WTC11 (cell line): ENCODE measurements at places on chromosomes 5 and 9.

DNA sequence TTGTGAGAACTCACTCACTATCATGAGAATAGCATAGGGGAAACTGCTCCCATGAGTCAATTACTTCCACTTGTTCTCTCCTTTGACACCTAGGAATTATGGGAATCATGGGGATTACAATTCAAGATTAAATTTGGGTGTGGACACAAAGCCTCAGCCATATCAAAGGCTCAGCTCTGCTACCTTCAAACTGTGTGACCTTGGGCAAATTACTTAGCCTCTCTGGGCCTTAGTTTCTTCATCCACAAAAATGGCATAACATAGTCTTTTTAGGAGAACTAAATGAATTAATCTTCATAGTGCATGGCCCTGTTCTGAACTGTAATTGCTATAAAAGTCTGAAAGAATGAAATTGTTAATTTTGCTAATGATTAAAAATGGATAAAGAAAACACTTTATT lies 18.3 kb upstream of the CARTPT start:
- no peaks in the 10 kb centered on the region for H3K36me3 ChIP-seq
- no peak overlapping the region for H3K27ac ChIP-seq
- H3K27me3 ChIP-seq: peaks cover 2% of the 10 kb centered on the region; the same call in 1 of the 2 replicates

- H3K4me3 ChIP-seq: no peak overlapping the region
- no peak overlapping the region for H3K27ac ChIP-seq
- peaks cover 8% of the 10 kb centered on the region; the same call in 1 of the 2 replicates for H3K4me1 ChIP-seq
Observed at GRCh38 chr5:72347801-72348308, 27.7 kb downstream of the PTCD2 start.

DNA sequence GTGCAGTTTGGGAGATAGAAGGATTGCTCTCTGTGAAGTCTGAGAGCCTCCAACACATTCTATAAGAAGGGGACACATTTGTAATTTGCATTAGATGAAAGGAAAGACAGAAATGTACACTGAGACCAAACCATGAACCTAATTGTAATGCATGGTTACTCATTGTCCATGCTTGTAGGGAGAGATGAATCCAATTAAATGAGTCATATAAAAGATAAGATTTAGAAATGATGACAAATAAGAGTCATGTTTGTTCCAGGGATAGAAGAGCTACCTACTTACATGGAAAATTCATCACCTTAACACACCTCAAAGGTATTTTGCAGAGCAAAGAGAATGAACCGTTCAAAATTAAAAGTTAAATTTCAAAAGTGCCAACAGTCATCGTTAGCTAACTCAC lies 85.1 kb downstream of the FBXL7 start:
- H3K4me1 ChIP-seq: peaks cover 7% of the 10 kb centered on the region
- DNase-seq: no peak
- no peak overlapping the region for H3K27ac ChIP-seq
- H3K4me3 ChIP-seq: no peak overlapping the region
- peaks cover 45% of the 10 kb centered on the region for H3K36me3 ChIP-seq

- no peaks in the 10 kb centered on the region for H3K4me1 ChIP-seq
Observed at GRCh38 chr9:97820373-97820772, 32.7 kb upstream of the FOXE1 start.

DNA sequence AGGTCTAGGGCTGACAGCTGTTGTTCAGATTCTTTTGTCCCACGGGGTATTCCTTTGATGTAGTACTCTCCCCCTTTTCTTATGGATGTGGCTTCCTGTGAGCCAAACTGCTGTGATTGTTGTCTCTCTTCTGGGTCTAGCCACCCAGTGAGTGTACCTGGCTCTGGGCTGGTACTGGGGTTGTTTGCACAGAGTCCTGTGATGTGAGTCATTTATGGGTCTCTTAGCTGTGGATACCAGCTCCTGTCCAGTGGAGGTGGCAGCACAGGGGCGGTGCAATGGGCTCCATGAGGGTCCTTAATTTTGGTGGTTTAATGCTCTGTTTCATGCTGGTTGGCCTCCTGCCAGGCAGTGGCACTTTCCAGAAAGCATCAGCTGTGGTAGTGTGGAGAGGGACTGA lies 161.3 kb downstream of the CAVIN4 start:
- peaks cover 13% of the 10 kb centered on the region for H3K27me3 ChIP-seq
- no peak overlapping the region for H3K27ac ChIP-seq
- no peak overlapping the region for H3K4me3 ChIP-seq
- peaks cover 2% of the 10 kb centered on the region; the same call in 1 of the 2 replicates for H3K36me3 ChIP-seq
- H3K4me1 ChIP-seq: peaks cover 20% of the 10 kb centered on the region

DNA sequence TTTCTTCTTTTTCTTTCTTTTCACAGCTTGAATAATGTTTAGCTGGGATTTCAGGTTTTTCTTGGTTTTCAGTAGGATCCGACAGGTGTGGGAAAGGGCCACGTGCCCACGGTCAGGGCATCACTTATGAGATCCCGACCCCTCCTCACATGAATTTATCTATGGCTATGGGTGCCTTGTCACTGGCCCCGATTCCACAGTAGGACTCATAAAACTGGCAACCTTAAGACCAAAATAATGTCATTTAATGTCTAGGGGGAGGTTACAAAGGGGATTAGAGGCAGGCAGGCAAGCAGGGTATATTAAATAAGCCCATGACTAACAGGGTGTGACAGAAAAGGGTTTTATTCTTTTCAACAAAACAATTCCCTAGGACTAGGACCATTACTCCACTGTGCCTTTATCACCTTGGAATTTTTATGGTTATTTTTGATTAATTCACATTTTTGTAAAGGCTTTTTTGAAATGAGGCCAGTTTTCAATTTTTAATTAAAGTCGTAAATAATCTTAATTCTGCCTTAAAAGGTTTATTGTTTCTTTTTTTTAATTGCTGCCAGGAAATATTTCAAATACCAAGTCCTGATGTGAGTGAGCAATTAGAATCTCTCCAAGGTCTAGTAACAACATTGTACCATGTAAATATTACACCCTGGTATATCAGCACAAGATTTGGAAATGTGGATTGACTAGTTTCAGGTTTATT lies 370.4 kb downstream of the GLIS3 start:
- no peak overlapping the region; the same call in 1 of the 2 replicates for H3K27ac ChIP-seq
- H3K4me3 ChIP-seq: no peak overlapping the region
- DNase-seq: no peak
- H3K27me3 ChIP-seq: no peaks in the 10 kb centered on the region; the same call in 1 of the 2 replicates
- H3K4me1 ChIP-seq: peaks cover 13% of the 10 kb centered on the region
- H3K36me3 ChIP-seq: no peaks in the 10 kb centered on the region

DNA sequence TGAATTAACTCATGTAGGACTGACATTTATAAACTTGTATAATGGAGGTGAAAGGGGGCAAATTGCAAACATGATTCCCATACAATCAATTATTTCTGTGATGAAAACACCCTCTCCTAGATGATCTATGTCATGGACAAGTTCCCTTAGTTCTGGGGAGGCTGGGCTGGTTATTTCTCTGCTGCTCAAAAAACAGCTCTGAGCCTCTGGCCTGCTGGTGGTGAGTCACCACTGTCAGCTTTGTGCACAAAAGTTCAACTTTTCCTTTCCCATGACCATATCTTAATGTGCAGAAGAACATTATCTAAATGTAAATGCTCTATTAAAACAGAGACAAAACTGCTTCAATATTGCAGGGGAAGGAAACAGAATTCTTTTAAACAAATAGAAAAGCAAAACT lies 85.0 kb downstream of the HMHB1 start:
- H3K27ac ChIP-seq: no peak overlapping the region
- H3K4me1 ChIP-seq: peaks cover 18% of the 10 kb centered on the region
- H3K27me3 ChIP-seq: no peaks in the 10 kb centered on the region

DNA sequence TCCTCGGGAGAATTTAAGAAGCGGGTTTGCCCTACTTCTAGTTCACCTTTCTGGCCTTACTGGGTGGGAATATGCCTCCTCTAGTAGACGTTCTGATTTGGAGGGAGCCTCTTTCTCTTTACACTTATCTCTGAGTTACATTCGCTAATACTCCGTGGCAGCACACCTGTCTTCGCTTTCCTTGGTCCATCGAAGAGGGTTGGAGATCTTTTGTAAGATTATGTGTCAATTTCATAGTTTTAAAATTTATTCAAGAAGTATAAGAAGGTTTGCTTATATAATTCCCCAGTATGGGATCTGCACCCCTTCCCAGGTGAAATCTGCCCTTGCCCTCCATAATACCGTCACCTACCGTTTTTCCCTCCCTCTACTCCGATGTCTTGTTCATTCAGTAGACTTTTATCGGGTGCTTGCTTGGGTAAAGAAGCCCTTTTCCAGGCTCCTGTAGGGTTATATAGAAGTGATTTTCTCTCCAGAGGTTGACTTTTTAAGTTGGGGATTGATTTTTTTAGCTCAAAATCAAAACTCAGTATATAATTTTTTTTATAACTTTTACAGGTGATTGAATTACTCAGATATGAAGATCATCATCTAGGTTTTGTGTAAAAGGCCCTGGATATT lies 1.1 kb downstream of the GPBP1 start:
- H3K4me1 ChIP-seq: peaks cover 45% of the 10 kb centered on the region
- DNase-seq: no peak
- H3K4me3 ChIP-seq: peak overlapping the region; percentile 97
- H3K27ac ChIP-seq: peak overlapping the region; percentile 100
- peaks cover 34% of the 10 kb centered on the region for H3K36me3 ChIP-seq

- H3K4me3 ChIP-seq: no peak overlapping the region
- H3K4me1 ChIP-seq: no peaks in the 10 kb centered on the region
- no peak overlapping the region for H3K27ac ChIP-seq
- DNase-seq: no peak
Observed at GRCh38 chr5:138809391-138809790, 56.2 kb downstream of the CTNNA1 start.

DNA sequence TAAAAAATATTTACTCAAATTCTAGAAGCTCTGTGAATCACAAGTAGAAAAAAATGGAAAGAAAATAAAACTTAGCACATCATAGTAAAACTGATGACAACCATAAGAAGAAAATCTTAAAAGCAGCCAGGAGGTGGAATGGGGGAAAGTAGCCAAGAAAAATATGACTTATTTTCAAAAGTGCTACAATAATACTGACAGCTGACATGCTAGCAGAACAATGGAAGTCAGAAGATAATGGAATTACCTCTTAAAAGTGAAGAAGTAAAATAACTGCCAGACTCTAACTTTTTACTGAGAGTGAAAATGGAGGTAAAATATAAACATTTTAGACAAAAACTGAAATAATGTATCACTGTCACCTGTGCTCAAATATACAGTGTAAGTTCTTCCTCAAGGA lies 532.2 kb upstream of the SGCD start:
- no peak overlapping the region for H3K27ac ChIP-seq
- H3K36me3 ChIP-seq: peaks cover 25% of the 10 kb centered on the region
- no peak for DNase-seq
- no peaks in the 10 kb centered on the region for H3K4me1 ChIP-seq

DNA sequence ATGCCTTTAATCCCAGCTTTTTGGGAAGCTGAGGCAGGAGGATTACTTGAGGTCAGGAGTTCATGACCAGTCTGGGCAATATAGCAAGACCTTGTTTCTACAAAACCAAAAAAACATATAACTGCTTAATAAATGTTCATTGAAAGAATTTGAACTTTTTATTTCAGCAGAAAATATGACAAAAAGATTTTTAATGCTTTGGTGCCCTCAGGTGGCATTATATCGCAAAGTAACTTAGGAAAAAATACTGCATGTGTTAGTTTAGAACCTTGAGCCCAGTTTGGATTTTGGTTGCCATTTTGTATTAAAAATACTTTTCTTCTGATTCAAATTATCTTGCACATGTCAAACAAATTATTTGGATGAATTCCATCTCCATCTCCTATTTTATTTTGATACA lies 103.2 kb downstream of the GPBP1 start:
- DNase-seq: no peak
- no peak overlapping the region for H3K27ac ChIP-seq
- peaks cover 3% of the 10 kb centered on the region; the same call in 1 of the 2 replicates for H3K4me1 ChIP-seq
- H3K36me3 ChIP-seq: no peaks in the 10 kb centered on the region
- H3K4me3 ChIP-seq: no peak overlapping the region

GRCh38 chr5:96339862-96340261 lies 93.2 kb downstream of the PCSK1 start:
- H3K36me3 ChIP-seq: no peaks in the 10 kb centered on the region
- no peak overlapping the region for H3K27ac ChIP-seq
- DNase-seq: no peak
- peaks cover 8% of the 10 kb centered on the region for H3K4me1 ChIP-seq
- H3K27me3 ChIP-seq: no peaks in the 10 kb centered on the region
- no peak overlapping the region for H3K4me3 ChIP-seq

DNA sequence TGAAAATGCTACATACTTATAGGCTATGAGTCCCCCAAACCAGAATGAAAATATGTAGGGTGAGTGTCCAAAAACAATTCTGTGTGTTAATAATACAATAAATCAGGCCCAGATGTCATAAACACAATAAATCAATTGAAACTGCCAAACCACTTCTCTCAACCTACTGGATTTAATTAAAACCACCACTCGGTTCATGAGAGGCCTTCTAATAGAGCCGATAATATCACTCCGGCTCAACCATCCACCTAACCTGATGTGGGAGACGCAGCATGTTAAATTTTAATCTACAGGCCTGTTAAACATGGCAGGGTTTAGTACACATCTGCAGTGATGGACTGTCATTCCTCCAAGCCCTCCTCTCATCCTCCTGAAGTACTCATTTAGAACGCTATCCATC lies 734.5 kb upstream of the ZNF608 start:
- DNase-seq: no peak
- H3K4me1 ChIP-seq: peaks cover 16% of the 10 kb centered on the region
- H3K27ac ChIP-seq: no peak overlapping the region
- no peaks in the 10 kb centered on the region for H3K36me3 ChIP-seq
- H3K4me3 ChIP-seq: no peak overlapping the region
- no peaks in the 10 kb centered on the region for H3K27me3 ChIP-seq

GRCh38 chr5:137129886-137130680 lies 369.0 kb downstream of the SPOCK1 start:
- H3K4me3 ChIP-seq: no peak overlapping the region
- DNase-seq: no peak
- peaks cover 6% of the 10 kb centered on the region for H3K4me1 ChIP-seq
- peaks cover 5% of the 10 kb centered on the region for H3K27me3 ChIP-seq
- H3K36me3 ChIP-seq: peaks cover 12% of the 10 kb centered on the region

- no peaks in the 10 kb centered on the region for H3K4me1 ChIP-seq
- DNase-seq: no peak
- no peak overlapping the region; the same call in 1 of the 2 replicates for H3K27ac ChIP-seq
- H3K4me3 ChIP-seq: no peak overlapping the region
- no peaks in the 10 kb centered on the region for H3K27me3 ChIP-seq
Observed at GRCh38 chr5:93330506-93330905, 250.5 kb downstream of the NR2F1-AS1 start.

DNA sequence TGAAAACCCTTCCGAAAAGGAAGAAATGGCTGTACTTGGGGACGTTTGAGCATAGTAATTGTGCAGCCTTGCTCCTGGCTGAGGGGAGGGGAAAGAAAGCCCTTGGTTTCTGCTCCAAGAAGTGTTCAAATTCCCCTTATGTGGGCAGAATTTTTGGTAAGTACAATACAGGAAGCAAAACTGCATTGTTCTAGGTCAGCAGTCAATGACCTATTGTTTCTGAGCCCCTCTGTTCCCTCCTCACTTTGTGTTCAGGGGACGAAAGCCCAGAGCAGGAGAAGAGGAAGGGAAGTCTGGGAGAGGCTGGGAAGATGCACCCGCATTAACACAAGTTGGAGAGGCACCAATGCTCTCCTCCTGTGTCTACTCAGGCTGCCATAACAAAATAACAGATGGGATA lies 11.9 kb downstream of the BASP1 start:
- H3K36me3 ChIP-seq: peaks cover 23% of the 10 kb centered on the region
- H3K4me1 ChIP-seq: peaks cover 63% of the 10 kb centered on the region
- DNase-seq: no peak
- H3K4me3 ChIP-seq: no peak overlapping the region
- peak overlapping the region; percentile 75 for H3K27ac ChIP-seq

GRCh38 chr5:177486256-177486655 lies 11.1 kb downstream of the PDLIM7 start:
- no peak overlapping the region for H3K4me3 ChIP-seq
- H3K36me3 ChIP-seq: peaks cover 55% of the 10 kb centered on the region
- peaks cover 5% of the 10 kb centered on the region for H3K4me1 ChIP-seq
- no peak overlapping the region for H3K27ac ChIP-seq
- DNase-seq: no peak
